Naive thymus-derived CD8-positive, alpha-beta T cell (primary cell): ENCODE measurements at places on chromosomes 11 and 22. TPM values are rescaled to one million over a fixed set of nuclear protein-coding genes. Genes with fewer than 3 reads are reported as not detected.

Gene SERPING1
- total RNA-seq: not detected

Gene SMTNL1
- not detected for total RNA-seq

Gene ST14
- 0.94 TPM for total RNA-seq

Gene TCN1
- total RNA-seq: not detected

Gene APOL4
- not detected for total RNA-seq

Gene OR8D4
- not detected for total RNA-seq

DNA sequence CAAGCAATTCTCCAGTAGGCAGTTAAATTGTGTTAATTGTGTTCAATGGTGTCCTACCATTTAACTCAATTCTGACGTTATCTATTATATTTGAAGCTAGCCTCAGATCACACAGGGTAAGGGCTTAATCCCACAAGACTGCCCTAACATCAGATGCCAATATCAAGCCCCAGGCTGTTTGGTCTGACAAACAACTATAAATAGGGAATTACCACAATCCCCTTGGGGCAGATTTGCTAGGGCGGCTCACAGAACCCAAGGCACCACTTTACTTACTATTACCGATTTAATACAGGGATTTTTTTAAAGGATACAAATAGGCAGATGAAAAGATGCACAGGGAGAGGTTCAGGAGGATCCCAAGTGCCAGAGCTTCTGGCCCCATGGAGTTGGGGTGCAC, 678.4 kb downstream of the OPCML start:
- no peaks in the 10 kb centered on the region for H3K4me1 ChIP-seq
- peaks cover 2% of the 10 kb centered on the region for H3K27me3 ChIP-seq
- no peak overlapping the region for H3K27ac ChIP-seq
- no peaks in the 10 kb centered on the region for H3K36me3 ChIP-seq

DNA sequence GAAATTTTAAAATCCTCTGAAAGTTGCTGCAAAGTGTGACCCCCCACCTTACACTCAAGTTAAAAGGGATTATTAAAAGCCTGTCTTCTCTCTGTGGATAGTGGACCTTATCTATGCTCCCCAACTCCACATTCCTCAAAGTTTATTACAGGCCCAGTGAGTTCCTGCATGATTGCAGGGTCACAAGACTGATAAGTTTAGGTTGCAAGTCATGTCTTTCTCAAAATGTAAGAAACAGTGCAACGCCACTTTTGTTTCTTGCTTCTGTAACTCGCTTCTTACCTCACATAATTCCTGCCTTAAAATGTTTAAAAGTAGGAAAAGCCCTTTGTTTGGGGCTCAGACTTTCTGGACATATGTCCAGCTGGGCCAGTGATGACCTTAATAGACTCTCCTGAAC, 38.4 kb upstream of the GLYAT start:
- DNase-seq: no peak
- H3K27me3 ChIP-seq: no peaks in the 10 kb centered on the region
- H3K4me1 ChIP-seq: no peaks in the 10 kb centered on the region
- no peak overlapping the region for H3K4me3 ChIP-seq
- H3K36me3 ChIP-seq: no peaks in the 10 kb centered on the region
- H3K27ac ChIP-seq: no peak overlapping the region

- H3K4me3 ChIP-seq: no peak overlapping the region
- no peaks in the 10 kb centered on the region for H3K4me1 ChIP-seq
- H3K27ac ChIP-seq: no peak overlapping the region
- no peaks in the 10 kb centered on the region for H3K36me3 ChIP-seq
- peaks cover 14% of the 10 kb centered on the region for H3K27me3 ChIP-seq
- no peak for DNase-seq
These were observed 29.4 kb upstream of the DRD2 start for GRCh38 chr11:113504586-113504985.

GRCh38 chr11:118924591-118925585, 838 bp downstream of the BCL9L start:
- H3K36me3 ChIP-seq: peaks cover 27% of the 10 kb centered on the region
- no peaks in the 10 kb centered on the region for H3K27me3 ChIP-seq
- DNase-seq: no peak
- peak overlapping the region; percentile 94 for H3K27ac ChIP-seq

DNA sequence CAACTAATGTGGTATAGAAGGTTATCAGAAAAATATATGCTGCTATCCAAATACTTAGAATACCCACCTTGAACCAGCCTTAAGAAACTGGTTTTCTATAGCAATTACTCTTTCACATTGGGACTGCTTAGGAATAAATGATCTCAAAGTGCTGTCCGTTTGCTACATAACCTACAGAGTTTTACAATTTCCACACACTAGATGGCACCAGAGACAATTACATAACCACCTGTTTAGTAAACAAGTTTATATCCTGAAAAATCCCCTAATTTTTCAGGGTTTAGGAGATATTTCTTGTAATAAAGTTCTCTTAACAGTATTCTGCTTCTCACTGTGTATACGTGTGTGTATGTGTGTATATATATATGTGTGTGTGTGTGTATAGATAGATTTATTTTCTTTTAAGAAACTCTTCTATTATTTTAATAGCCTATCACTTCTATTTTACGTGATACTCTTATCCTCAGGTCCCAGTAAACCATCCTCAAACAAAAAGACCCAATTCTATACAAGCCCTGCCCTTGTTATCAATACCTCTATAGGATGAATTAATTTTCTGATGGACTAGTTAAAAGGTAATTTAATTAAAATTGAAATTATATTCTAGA, 6.7 kb upstream of the OR5I1 start:
- no peak overlapping the region for H3K4me3 ChIP-seq
- no peaks in the 10 kb centered on the region for H3K36me3 ChIP-seq
- H3K27ac ChIP-seq: no peak overlapping the region
- DNase-seq: no peak
- no peaks in the 10 kb centered on the region for H3K4me1 ChIP-seq
- H3K27me3 ChIP-seq: no peaks in the 10 kb centered on the region

DNA sequence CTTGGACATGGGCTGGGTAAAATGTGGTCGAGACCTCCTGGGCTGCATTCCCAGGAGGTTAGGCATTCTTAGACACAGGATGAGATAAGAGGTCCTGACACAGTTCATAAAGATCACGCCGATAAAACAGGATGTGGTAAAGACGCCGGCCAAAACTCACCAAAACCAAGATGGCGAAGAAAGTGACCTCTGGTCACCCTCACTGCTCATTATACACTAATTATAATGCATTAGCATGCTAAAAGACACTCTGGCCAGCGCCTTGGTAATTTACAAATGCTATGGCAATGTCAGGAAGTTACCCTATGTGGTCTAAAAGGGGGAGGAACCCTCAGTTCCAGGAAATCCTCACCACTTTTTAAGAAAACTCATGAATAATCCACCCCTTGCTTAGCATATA, 983.3 kb downstream of the OPCML start:
- no peaks in the 10 kb centered on the region for H3K27me3 ChIP-seq
- DNase-seq: no peak
- no peak overlapping the region for H3K4me3 ChIP-seq
- no peak overlapping the region for H3K27ac ChIP-seq

- peaks cover 23% of the 10 kb centered on the region for H3K27me3 ChIP-seq
- H3K4me3 ChIP-seq: no peak overlapping the region
- no peaks in the 10 kb centered on the region for H3K36me3 ChIP-seq
- no peak overlapping the region for H3K27ac ChIP-seq
These were observed 2.9 kb upstream of the FBLN1 start for GRCh38 chr22:45499746-45500145.

DNA sequence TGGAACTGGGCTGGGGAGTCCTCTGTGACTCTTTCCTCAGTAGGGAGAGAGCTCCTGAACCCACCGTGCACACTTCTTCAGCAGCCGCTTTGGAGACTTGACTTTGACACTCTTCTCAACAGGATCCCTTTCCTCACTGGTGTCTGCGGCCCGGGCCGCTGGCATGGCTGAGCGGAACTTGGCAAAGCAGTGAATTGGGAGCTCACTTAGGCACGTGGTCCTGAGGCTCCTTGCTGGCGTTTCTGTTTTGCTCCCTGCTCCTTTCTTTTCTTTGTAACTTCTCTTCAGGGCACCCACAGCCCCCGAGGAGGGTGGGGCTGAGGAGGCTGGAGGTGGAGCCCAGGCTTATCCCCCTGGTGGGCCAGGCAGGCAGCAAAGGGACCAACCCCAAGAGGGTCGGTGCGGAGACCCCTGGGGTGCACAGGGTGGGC, 8.4 kb upstream of the KCNQ1OT1 start:
- DNase-seq: no peak
- H3K27me3 ChIP-seq: no peaks in the 10 kb centered on the region
- no peak overlapping the region for H3K4me3 ChIP-seq
- H3K27ac ChIP-seq: no peak overlapping the region
